ENCODE measurements at places on chromosomes 6 and 20.

GRCh38 chr6:52538252-52538900, 38.5 kb downstream of the TRAM2 start:
- DNase-seq = no peak

DNA sequence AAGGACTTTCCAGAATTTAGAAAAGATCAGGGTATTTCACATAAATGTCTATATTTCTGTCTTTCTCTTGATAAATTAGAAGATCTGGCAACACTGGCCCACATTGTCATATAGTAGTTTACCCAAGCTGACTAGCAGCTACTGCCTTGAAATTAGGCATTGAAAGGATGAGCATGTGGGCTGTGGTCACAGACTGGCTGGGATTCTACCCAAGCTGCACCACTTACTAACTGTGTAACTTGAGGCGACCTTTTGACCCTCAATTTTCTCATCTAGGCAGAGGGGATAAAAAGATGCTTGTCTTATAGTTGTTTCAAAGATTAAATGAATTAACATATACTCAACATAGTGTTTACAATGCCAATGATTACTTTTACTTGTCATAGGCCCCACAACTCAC, 152.7 kb upstream of the BMP2 start:
- DNase-seq = no peak

- DNase-seq = no peak
Measured at GRCh38 chr6:33171880-33172687, 20.2 kb downstream of the COL11A2 start.

GRCh38 chr6:169893624-169894023, 142.2 kb downstream of the ERMARD start:
- no peak for DNase-seq

DNA sequence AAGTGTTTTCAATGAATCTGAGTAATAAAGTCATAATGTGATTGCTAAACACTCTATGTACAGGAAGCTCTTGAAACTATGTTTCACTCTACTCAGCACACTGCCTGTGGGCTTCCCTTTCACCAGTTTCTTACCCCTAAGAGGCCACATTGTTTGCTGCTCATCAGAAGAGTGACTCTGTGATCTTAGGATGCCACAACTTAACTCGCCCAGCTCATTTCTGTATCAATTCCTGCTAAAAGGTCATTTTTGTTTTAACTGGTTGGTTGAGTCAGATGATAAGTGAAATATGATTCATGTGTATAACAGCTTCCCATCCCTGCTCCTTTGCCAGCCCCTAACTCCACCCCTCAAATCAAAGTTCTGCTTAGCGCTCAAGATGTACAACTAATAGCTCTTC, 9.8 kb upstream of the NDUFAF4 start:
- no peak for DNase-seq
